ENCODE measurements at places on chromosomes 4 and X.

DNA sequence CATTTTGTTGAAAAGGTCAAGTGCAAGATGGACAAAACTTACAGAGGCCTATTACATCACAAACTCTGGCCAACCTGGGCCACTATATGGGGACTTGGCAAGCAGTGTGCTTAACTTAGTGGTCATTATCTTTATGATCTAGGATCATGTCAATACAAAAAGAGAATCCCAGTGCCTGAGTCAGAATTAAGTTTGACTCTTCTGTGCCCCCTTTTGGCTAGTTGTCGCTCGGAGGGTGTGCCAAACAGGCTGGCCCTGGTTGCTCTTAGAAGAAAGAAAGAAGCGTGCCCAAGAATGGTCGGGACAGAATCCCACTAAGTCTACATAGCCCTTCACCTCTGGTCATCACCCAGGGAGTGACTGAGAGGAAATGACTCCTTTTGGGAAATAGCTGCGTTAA, 100.1 kb downstream of the EIF4E start:
- DNase-seq: peak; percentile 5

DNA sequence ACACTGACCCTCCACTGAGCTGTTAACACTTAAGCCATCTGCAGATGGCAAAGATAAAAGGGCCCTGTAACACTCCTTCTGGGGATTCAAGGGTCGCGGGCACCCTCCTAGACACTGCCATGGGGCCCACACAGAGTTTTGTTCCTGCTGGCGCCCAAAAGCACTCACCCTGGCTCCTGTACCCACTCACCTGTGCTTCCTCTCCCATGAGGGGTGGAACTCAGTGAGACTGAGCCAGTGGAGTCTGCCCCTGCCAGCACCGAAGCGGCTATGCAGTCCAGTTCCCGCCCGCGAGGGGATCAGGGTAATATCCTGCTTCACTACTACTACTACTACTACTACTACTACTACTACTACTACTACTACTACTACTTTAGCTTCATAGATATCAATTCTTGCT, 312.1 kb upstream of the FTHL17 start:
- no peak for DNase-seq

DNA sequence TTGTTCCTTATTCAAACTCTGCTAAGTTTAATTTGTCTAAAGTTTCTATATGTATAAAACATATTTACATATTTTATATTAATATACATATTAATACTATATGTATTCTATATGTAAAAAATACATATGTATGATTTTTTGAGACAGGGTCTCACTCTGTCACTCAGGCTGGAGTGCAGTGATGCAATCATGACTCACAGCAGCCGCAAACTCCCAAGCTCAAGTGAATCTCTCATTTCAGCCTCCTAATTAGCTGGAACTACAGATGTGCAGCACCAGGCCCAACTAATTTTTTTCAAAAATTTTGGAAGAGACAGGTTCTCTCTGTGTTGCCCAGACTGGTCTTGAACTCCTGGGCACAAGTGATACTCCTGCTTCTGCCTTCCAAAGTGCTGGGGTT, 684.9 kb downstream of the TRAM1L1 start:
- no peak for DNase-seq

GRCh38 chr4:33060674-33061542, 2340.7 kb downstream of the PCDH7 start:
- DNase-seq: no peak

- no peak for DNase-seq
These were observed 7.0 kb downstream of the SLC9B1 start for GRCh38 chr4:103012551-103012950.

DNA sequence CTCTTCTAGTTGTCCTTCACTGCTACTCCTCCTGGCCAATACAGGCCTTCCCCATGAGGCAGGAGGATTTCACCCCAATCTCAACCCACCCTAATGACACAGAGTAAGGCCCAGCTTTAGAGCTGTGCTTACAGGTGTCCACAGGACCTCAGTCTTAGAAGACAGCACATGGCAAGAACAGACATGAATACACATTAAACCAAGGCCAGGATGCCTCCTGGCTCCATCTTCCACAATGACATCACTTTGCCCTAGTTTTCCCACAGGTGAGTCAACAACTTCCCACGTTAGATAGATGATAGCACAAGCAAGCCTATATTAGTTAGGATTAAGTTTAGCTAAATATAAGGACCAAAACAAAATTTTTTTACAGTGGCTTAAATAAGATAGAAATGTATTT, 63.8 kb upstream of the NOCT start:
- DNase-seq: no peak

- DNase-seq: no peak
These were observed 6.1 kb downstream of the HOPX start for GRCh38 chr4:56674984-56675383.

DNA sequence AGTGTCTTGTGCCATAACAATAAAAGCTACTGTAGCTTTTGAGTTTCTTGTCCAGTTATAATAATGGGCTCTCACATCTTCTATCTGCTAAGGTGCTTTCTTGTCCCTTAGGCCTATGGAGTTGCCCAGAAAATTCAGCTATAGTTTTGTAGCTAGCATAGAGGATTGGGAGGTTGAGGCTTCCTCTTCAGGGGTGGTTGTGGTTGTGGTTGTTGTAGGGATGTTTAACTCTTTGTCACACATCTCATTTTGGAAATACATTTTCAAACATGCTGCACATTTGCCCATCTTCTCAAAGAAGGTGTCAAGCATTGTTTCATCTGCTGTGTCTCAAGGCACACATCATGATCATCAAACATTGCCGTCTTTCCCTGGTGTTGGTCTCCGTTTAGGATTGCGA, 65.0 kb downstream of the ATXN3L start:
- no peak for DNase-seq

DNA sequence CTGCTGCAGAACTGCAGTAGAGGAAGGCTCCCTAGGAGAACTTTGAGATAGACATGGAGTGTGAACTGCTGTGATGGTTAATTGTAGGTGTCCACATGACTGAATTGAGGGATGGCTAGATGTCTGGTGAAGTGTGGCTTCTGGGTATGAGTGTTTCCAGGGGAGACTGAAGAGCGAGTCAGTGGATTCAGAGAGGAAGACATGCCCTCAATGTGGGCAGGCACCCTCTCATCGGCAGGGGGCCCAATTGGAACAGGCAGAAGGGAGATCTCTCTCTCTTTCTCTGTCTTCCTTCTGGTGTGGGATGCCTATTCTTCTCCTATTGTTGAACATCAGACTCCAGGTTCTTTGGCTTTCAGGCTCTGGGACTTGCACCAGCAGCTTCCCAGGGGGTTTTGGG, 304.7 kb upstream of the GATB start:
- no peak for DNase-seq

- DNase-seq: no peak
These were observed 149.9 kb downstream of the CHIC2 start for GRCh38 chr4:53914313-53915016.

DNA sequence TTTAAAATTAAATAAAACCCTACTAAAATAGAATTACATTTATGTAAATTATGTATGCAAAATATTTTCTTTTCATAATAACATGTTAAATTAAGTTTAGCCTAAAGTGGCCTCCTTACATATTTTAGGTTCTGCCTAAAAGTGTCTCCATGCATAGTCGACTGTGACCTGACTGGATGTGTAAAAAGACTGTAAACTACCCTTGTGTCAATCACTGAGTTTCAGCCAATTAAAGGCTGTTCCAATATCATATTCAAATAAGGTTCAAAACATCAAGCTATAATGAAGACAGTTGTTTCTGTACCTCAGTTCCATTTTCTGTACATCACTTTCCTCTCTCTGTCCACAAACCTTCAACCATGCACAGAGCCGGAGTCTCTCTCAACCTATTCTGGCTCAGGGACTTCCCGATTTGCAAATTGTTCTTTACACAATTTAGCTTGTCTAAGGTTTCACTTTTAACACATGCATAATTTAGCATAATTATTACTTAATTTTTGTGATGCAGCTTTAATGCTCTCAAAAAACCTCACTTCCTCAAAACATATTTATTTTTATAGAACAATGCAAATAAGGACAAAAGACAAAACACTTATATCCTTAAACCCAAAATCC, 60.1 kb downstream of the SH3RF1 start:
- no peak for DNase-seq

DNA sequence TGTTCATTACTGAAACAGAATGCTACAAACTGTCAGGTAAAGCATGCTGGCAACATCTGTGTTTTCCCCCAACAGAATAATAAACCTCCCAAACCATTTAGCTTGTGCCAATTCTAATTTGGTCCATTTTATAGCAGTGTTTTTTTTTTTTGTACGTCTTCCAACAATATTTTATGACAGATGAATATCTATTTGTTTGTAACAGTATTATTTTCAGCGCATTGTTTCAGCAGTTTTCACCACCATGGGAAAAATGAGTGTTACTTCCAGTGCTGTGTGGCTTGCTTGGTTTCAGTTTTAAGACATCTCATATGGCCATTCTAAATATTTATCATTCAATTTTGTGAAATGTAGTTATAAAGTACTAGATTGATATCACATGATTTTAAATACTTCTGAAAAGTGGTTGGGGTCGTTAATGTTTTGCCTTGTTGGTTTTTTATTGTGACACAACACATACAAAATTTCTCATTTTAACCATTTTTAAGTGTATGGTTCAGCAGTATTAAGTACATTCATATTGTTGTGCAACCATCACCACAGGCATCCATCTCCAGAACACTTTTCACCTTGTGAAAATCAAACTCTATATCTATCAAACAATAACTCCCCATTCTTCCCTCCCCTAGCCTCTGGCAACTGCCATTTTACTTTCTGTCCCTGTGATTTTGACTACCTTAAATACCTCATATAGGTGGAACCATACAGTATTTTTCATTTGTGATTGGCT, 25.6 kb upstream of the TBC1D19 start:
- no peak for DNase-seq

DNA sequence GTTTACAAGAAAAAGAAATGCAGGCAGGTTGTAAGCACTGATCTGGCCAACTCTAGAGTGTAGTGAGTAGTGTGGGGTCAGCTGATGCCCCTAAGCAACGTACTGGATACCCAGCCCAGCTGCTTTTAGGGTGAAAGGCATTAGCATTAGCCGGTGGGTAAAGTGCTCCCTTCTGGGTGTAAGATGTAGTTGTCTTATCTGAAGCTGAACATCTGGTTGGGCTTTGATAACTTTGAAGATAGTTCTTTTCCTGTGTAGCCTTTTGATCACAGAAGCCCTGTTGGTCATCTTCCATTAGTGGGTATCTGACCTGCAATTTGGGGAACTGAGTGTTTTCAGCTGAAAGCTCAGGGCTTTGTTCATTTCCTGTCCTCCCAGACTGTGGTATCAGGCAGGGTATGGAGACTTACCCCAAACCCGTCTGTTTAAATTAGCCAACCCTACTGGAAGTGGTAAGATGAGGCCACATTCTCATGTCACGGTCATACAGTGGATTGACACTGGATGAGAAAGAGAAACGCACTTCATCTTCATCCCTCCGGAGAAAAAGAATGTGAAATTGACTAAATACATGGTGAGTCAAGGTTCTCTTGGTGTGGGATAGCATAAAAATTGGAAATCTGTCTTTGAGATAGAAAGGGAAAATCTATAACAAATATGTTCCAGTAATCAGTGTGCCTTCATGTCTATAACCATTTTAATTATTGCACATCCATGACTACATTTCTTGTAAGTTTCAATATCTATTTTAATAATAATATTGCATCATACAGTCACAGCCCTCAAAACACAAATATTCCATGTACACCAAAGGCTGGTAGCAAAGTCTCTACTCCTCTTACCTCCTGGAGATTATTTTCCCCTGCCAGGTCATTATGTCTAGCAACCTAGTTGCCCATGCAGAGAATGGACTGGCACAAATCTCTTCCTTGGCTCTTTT, 8.7 kb downstream of the RHOH start:
- DNase-seq: no peak

DNA sequence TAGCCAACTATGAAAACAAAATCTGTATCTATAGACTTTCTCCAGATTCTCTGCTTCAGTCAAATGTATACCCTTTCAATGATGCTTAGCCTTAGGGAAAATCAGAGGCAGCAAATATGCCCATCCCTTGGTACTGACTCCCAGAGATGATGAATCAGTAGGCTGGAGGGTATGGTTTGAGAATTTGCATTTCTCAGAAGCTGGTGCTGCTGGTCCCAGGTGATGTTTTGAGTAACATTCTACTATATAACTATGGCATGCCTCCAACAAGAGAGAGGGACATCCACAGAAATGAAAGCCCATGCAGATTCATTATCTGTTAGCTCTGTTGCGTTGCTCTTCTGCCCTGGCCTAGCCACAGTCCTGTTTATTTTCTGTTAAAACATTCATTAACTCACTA, 13.6 kb downstream of the TNIP3 start:
- no peak for DNase-seq

DNA sequence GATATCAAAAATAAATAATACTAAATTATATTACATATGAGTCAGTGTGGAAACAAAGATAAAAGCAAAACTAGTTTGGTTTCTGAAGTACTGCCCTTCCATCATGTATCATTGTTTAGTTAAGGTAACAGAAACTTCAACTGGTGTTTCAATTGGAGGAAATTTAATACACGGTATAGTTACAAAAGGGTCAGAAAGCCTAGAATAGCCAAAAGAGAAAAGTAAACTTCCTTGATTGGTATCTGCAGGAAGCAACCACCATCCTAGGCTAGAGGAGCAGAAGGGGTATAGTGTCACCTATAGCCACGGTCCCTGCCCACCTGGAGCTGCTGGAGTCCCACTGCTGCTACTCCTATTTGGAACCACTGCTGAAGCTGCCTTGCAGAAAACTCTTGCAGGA, 185.6 kb downstream of the SLC7A11 start:
- no peak for DNase-seq

All from stimulated activated CD4-positive, alpha-beta T cell treated with anti-CD3 and anti-CD28 coated beads, Interleukin-1b, Interleukin-23, amount 100 ng/mL, for 1 hour (primary cell).